ENCODE measurements at places on chromosomes 6 and 20.
A peak's percentile ranks its signal among the peaks of the same experiment; 100 is the strongest.

GRCh38 chr6:151784441-151785214 is 22.9 kb upstream of the ESR1 start:
- DNase-seq = no peak

DNA sequence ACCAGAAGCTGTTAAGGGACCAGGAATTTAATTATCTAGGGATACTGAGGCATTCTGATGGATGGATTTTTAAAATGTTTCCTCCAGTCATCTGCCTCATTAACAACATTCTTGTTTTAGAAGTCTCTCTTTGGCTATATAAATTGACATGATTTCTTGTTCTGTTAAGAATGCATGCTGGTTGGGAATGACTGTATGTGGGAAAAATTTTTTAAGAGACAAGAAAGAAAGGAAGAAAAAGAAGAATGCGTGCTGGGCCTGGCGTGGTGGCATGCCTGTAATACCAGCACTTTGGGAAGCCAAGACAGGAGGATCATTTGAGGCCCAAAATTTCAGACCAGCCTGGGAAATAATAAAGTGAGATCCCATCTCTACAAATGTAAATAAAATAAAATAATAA is 203.6 kb downstream of the GJA1 start:
- DNase-seq = no peak

DNA sequence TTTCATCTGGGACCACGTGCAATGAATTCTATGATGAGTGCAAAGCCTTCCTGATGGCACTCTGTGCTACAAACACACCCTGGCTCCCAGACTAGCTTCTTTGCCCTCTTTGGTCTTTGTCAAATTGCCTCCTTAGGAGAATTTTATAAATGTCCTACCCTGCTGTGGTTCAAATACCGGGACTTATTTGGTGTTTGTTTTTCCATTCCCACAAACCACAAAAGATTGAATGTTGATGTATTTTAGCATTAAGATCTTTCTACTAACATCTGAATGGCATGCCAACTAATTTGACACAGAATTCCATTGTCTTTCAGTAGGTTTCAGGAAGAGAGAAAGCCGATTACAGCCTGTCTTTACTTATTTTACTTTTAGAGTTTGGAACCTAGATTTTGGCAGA is 424.2 kb upstream of the SLC35B3 start:
- no peak for DNase-seq

DNA sequence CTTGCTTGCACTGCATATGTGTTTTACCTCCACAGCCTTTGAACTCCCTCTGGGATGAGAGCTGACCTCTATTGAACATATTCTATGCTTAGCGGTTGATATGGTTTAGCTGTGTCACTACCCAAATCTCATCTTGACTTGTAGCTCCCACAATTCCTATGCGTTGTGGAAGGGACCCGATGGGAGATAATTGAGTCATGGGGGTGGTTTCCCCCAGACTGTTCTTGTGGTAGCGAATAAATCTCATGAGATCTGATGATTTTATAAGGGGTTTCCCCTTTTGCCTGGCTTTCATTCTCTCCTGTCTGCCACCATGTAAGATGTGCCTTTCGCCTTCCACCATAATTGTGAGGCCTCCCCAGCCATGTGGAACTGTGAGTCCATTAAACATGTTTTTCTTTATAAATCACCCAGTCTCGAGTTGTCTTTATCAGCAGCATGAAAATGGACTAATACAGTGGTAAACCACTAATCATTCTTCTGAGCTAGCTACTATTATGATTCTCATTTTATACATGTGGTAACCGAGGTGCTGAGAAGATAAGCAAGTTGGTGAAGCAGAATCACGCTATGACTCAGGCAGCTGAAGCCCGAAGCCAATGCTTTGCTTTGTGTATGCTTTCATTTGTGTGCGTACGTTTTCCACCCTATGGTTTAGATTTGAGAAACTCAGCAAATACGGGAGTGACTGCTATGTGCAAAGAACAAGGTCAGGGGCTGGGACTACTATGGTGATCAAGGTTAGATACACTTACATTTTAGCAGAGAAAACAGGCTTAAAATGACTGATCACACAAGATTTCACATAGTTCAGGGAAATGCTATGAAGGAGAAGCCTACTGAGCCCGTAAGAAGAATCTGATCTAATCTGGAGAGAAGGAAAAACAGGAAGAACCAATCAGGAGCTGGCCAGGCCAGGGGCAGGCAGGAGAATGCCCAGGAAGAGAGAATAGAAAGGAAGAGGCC is 363.5 kb downstream of the ESR1 start:
- no peak for DNase-seq

DNA sequence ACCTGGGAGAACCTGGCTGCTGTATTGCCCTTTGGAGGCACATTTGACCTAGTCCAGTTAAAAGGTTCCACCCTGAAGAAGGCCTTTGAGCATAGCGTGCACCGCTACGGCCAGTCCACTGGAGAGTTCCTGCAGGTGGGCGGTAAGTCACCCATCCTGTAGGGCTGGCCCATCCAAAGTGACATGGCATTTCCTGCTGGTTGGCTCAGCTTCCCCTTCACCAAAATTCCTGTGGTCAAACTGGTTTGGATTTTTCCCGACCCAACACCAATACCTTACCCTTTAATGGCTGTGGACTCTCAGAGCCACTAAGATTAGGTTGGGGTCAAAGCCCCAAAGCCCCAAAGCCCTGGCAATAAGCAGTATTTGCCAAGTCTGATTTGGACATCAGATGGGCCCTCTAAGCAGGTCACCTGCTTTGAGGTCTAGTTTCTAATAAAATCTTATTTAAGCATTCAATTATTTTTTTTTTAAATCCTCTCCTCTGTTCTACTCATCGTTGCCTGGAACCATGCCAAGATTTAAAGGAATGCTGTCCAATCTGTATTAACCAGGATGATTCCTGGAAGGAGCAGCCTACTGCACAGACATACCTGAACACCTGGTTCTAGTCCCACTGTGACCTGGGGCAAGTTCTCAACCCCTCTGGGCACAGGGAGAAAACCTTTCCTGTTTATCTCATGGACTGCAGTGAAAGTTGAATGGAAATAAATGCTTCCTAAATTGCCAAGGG is 40.8 kb downstream of the NT5E start:
- no peak for DNase-seq

- peak; percentile 83 for DNase-seq
These were observed 1.2 kb upstream of the C6orf62 start for GRCh38 chr6:24720131-24720603.
